ENCODE measurements at places on chromosomes 2 and 18.
A peak's percentile ranks its signal among the peaks of the same experiment; 100 is the strongest.

- DNase-seq = no peak
Measured at GRCh38 chr2:226139759-226140158, 659.9 kb downstream of the IRS1 start.

GRCh38 chr18:2536063-2536462 is 35.2 kb downstream of the METTL4 start:
- DNase-seq = no peak

DNA sequence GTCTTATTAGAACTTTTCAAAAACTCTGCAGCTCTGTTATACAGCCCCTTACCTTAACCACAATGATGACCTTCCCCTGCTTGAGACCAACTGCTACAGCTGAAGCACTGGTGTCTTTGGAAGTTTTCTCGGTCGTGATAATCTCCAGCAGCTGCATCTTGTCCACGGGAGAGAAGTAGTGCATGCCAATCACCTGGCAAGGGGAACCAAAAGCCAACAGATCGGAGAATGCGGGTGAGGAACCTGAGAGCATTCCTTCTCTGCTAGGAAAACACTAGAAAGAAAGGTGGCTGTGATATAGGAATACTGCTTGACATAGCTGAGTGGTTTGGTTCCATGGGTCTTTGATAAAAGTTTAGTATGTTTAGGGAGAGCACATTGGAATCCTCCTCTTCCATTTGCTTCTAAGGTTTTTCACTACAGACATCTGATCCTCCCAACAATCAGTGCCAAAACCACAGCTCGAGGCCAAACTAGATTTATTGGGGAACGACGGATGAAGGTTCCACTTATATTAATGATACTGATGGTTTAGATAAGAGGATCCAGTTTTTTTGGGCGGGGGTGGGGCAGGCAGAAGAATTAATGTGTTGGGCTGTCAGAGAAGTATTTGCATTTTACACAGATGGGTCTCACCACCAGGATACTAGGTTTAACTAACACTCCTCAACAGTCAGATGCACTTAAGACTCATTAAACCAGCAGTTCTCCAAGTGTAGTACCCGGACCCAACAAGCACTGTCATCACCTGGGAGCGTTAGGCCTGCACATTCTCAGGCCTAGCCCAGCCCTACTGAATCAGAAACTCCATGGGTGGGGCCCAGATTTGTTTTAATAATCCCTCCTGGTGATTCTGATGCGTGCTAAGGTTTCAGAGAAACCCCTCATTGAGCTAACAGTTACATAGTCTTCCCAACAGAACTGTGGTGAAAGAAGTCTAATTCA is 22.4 kb downstream of the GAREM2 start:
- DNase-seq = no peak

DNA sequence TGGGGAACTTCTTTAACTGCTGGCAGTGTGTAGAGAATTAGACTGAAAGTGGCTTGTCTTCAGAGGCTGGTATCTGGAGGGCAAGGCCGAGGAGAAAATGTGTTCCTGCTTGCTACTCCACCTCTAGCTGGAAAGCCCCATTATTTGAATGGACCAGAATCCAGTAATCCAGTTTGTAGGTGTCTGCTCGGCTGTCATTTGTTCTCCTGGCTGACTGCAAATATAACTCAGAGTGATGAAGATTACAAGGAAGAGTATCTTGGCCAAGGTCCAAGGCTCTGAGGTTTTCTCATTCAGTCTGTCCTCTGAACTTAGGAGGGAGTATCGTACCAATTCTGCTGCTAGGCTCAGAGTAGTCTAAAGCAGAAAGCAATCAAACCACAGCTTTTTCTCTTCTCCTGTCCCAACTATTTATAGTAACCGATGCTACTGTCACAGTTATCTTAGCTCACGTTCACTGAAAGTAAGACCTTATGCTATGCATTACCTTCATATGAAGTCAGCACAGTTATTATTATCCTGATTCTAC is 228.6 kb downstream of the SETBP1 start:
- DNase-seq = no peak

DNA sequence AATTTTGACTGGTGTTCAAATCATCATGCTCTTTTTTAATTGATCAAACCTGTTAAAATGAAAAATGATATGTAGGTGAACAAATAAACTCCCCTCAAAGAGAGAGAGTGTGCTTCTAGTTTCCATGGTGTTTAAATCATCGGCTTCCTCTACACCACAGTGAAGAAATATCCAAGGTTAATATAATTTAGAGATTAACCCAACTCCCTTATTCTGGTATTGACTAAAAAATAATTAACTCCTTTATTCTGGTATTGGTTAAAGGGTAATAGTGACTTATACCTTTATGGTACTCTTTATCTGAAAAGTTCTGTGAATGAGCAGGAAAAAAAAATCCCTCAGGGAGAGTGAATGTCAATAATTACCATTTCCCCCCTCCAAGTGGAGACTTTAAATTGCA is 93.1 kb downstream of the SPATS2L start:
- no peak for DNase-seq

DNA sequence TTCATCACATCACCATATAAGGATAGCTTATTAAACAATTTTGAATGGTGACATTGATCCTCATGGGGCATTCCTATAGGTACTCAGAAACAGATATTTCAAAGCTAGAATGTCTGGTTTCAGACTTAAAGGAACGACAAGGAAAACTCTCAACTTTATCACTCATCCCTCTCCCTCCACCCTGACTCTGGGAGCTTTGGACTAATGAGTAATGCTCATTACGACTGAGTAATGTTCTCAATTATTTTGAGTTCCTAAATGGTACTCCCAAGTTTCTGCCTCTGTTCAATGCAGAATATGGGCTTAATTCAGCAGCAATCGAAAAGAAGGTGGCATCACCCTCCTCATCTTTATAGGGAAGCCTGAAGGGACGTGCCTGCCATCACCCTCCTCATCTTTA is 43.4 kb downstream of the RFX8 start:
- no peak for DNase-seq

DNA sequence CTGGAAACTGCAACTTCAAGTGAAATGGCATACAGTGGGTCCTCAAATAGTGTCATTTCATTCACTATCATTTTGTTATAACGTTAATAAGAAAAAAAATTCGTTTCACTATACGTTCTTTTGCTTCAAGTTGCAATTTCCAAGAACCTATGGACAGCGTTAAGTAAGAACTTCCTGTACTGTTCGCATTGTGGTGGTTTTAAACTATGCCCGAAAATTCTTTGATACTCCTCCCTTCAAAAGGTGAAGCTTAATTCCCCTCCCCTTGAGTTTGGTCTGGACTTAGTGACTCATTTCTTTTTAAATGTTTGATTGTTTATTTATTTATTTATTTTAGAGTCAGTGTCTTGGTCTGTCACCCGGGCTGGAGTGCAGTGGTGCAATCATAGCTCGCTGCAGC is 20.7 kb downstream of the GNLY start:
- DNase-seq = no peak

GRCh38 chr18:45336448-45336847 is 278.8 kb upstream of the SLC14A2 start:
- no peak for DNase-seq

- no peak for DNase-seq
Measured at GRCh38 chr2:203734276-203734983, 28.0 kb downstream of the CD28 start.

GRCh38 chr2:190615555-190616200 is 33.2 kb upstream of the NAB1 start:
- no peak for DNase-seq

DNA sequence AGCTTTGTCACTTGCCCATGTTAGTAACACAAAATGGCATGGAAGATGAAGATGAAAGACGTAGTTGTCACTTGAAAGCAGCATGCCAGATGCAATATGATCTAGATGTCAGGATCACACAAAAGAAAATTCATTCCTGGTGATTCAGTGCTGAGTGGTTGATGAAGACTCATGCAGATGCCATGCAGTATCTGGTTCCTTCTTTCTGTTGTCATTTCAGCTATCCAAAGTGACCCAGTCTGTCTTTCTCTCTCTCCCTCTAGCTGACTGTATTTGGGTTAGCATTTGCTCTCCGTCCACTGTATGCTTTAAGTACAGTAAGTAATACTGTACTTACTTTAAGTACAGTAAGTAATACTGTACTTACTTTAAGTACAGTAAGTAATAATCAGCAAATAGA is 50.4 kb downstream of the TTN start:
- no peak for DNase-seq

- no peak for DNase-seq
Measured at GRCh38 chr2:17541531-17541950, 1.0 kb downstream of the VSNL1 start.

- no peak for DNase-seq
Measured at GRCh38 chr18:29596959-29597358, 1420.0 kb upstream of the CDH2 start.

DNA sequence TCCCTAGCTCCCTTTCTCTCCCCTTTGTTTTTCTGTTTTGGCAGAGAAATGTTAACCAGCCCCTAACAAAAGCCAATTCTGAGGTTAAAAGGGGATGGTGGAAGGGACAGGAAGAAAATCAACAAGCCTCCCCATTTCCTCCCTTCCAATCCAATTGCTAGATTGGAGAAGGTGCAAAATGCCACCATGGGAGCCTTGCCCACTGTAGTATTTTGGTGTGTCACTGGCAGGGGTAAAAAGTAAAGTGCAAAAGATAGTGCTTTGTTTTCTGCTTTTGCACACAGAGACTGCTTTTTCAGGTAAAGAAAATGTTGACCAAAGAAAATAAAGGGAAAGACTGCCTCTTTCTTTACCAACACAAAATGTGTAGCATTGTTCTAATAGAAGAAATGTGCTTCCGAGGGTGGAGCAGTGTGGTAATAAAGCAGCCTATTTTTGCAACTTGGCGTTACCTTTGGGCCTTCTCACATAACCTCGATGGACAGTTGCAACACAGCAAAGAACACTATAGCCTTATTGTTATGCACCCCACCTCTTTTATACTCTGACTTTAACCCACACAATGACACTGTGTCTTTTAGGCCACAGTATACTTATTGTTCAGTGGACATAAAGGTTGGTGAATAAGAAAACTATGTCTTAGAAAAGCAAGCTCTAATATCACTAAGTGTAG is 861.8 kb downstream of the BCL11A start:
- DNase-seq = no peak

GRCh38 chr18:53541924-53542323 is 682.5 kb downstream of the MBD2 start:
- no peak for DNase-seq

- DNase-seq = no peak
Measured at GRCh38 chr2:28607730-28608499, 112.1 kb downstream of the PLB1 start.

GRCh38 chr2:235300368-235301201 is 193.3 kb upstream of the AGAP1 start:
- peak; percentile 45 for DNase-seq

DNA sequence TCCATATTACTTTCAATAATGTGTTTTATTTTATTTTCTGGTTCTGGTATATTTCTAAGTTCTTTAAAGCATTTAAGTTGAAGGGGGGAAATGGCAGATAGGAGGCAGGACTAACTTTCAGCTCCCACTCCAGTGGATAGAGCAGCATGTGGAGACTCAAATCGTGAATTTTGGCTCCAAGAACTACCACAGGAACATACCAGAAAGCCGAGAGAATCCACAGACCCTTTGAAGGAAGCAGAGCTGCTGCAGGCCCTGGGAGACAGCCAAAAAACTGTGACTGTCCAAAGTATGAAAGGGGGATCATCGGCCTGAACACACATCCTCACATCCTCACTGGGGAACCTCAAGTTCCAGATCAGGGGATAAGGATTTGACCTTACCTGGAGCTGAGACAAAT is 207.6 kb upstream of the VWC2L start:
- no peak for DNase-seq

DNA sequence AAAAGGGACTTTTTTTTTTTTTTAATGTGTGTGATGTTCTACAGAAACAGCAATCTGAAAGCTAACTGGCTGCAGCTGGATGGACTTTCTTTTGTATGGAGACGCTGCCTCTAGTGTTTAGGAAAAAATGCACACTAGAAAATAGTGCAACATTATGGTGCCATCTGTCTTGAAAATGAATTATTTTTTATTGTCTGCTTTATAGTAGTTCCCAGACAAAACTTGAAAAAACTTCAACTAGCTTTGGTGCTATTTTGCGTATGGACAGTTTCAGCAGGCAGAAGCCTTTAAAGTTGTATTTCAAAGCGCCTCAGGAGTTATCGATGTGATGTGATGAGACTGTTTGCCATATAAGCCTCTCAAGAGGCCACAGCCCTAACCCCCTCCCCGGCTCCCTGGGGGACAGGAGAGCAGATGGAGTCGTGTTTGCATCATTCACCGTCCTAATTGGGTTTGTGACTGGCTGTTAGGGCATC is 86.9 kb downstream of the LTBP1 start:
- peak; percentile 93 for DNase-seq

- no peak for DNase-seq
Measured at GRCh38 chr2:199624958-199625357, 167.2 kb upstream of the SATB2 start.

GRCh38 chr2:155815851-155816250 is 516.7 kb downstream of the NR4A2 start:
- peak; percentile 33 for DNase-seq

DNA sequence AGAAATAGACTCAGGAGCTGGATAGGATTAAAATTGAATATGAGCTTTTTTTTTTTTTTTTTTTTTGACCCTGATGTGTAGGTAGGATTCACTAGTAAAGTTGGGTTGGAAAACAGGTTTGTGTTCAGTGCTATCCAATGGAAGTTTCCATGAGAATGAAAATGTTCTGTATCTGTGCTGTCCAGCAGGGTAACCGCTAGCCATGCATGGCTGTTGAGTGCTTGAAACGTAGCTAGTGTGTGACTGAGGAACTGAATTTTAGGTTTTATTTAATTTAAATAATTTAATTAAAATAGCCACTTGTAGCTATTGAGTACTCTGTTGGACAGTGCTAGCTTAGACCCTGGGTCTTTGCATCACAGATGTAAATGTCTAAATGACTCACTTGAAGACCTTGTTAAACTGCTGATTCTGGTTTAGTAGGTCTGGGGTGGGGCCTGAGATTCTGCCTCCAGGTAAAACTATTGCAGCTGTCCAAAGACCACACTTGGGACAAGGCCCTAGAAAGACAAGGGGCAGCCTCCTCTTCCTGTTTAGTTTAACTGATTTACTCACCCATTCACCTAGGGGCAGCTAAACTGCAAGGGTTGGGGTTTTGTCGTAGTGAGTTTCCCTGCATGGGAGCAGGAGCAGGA is 84.7 kb upstream of the STON1 start:
- DNase-seq = no peak

- no peak for DNase-seq
Measured at GRCh38 chr2:8432706-8433336, 249.0 kb upstream of the ID2 start.

GRCh38 chr18:12703096-12703567 is 290 bp downstream of the PSMG2 start:
- DNase-seq = no peak

Measured in NCI-H2171 (cell line).